ENCODE measurements at places on chromosomes 5 and 9.

- no peak for DNase-seq
Measured at GRCh38 chr5:33659526-33660169, 218.9 kb downstream of the TARS1 start.

GRCh38 chr9:120372040-120372439 lies 207.9 kb downstream of the CDK5RAP2 start:
- DNase-seq: no peak

- no peak for DNase-seq
Measured at GRCh38 chr5:117095346-117096332, 521.0 kb upstream of the SEMA6A start.

DNA sequence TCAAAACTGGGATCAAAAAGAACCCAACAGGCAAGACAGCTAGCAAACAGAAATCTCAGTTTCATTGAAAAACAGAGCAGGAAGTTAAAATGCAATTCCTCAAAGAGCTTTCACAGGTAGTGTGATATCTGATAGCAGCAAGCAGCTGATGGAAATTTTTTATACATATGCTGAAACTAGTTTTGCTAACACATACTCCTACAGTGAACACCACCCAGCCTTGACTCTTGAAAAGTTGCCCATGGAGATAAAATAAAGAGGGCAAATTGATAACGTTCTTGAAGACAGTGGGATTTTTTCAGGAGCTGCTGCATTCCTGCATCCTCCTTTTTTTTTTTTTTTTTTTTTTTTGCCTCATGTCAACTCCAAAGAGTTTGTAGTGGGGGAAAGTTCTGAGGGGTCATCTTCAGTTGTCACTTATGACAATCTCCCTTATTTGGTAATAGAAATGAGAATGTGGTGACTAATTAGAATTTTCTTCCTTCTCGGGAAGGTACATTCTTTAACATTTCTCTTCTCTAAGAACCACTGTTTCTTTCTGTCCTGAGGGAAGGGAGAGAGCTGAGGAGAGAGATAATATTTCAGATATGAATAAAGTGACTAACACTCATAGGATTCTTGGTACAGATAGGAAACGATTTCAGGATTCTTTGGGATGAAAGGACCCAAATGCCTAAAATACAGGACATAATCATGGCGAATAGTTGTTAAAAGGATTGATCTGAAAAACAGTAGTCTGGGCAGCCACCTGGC lies 24.6 kb downstream of the SH3RF2 start:
- DNase-seq: no peak

DNA sequence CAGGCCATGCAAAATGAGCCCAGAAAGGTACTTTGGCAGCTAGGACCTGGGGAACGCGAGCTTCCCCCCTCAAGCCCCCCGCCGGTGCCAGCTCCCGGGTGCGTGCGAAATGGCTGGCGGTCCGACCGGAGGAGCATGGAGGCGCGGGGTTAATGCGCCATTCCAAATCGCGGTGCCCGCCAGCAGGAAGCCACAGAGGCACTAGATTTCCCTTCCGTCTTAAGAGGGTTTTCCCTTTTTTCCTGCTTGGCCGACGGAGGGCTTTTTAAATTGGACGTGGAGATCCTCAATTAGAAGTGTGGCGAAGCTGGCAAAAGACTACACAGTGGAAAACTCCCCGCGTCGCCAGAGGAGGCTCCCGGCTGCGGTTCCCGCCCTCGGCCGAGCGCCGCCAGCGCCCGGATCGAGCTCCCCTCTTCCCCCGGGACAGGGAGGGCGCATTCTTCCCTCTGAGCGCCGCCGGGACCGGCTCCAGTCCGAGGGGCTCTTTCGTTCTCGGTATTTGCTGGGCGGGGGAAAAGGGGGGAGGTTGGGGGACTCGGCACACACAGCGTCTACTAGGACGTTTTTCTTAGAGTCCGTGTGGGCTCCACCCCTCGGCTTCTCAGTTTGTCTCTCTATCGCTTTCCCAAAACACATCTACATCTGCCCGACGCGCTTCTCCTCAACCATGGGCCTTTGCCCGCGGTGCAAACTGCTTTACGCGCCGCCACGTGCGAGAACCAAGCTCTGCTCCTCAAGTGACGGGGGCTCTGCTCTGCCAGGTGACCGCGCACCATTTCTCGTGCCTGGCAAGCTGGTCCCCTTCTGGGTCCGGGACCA lies 3.0 kb downstream of the GDNF start:
- peak; percentile 51 for DNase-seq

GRCh38 chr5:159469496-159470372 lies 139.4 kb upstream of the IL12B start:
- DNase-seq: no peak

GRCh38 chr5:4019009-4019769 lies 423.6 kb downstream of the IRX1 start:
- no peak for DNase-seq

GRCh38 chr9:137891588-137892423 lies 14.2 kb downstream of the CACNA1B start:
- no peak for DNase-seq

GRCh38 chr5:53339962-53340540 lies 140.4 kb upstream of the FST start:
- no peak for DNase-seq

DNA sequence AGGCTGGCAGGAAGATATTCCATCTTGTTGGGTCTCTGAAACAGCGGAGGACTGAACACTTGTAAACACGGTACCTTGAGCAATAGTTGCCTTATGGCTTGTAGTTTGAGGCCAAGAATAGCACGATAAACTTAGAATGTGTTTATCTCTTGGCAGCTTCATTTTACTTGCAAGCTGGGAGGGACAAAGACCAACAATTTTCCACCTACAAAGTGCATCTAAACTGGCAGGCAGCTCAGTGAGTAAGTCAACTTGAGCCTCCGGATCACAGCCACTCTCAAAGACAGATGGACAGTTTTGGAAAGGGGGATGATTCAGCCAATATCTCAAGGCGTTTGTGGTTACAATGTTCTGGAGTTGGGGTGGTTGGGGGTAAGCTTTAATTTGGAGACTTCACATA lies 652.6 kb downstream of the CETN3 start:
- DNase-seq: peak; percentile 93

GRCh38 chr5:83184534-83184933 lies 107.2 kb downstream of the XRCC4 start:
- DNase-seq: no peak

- DNase-seq: no peak
Measured at GRCh38 chr5:157336423-157336744, 70.5 kb downstream of the CYFIP2 start.

DNA sequence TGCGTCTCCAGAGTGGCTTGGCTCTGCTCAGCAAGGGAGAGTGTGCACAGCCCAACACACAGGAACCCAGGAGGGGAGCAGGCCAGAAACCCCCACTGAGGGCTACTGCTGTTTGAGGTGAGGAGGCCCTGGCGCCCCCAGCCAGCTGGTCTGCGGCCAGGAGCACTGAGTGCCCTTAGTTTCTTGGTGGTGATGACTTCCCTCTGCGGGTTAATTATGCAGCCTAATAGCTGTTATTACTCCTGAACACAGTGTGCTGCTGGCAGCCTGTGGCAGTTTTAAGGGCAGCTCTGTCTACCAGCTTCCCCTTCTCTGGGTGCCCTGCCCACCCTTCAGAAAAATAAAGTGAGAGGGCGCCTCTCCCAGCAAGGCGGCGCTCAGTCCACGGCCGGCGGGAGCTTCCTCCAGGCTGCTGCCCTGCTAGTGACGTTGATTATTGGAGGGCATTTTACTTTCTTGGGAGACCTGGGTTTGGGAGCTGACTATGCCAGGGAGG lies 19.2 kb downstream of the GADD45G start:
- DNase-seq: peak; percentile 21

DNA sequence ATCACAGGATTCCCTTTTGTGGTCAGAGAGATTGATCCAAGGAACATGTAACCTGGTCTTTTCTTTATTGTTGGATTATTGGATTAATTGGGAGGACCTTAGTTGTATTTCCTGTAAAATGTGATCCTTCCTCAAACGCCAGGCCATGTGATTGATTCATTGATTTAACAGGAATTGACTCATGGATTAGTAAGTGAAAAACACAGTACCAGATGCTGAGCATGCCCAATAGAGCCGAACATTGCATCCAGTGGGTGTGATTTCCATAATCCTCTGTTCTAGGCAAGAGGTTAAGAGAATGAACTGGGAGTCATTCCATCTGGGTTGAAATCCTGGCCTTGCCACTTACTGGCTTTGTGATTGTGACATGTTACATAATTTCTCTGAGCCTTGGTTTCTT lies 522.3 kb downstream of the MAT2B start:
- DNase-seq: no peak

DNA sequence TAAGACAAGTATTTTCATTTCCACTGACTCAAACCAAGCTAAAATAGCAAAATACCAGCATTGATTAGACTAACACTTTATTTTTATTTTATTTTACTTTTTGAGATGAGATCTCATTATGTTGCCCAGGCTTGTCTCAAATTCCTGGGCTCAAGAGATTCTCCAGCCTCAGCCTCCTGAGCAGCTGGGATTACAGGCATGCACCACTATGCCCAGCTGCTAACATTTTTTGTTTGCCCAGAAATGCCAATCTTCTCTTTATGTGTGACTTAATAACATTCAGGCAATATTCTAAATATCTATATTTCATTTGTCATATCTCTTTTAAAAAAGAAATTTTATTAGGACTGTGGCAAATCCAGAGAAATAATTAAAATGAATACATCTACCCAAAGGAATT lies 55.0 kb downstream of the OXCT1 start:
- no peak for DNase-seq

- no peak for DNase-seq
Measured at GRCh38 chr9:111812337-111812736, 17.6 kb upstream of the SHOC1 start.

- peak; percentile 57 for DNase-seq
Measured at GRCh38 chr9:131349881-131350563, 43.9 kb upstream of the PRRC2B start.

DNA sequence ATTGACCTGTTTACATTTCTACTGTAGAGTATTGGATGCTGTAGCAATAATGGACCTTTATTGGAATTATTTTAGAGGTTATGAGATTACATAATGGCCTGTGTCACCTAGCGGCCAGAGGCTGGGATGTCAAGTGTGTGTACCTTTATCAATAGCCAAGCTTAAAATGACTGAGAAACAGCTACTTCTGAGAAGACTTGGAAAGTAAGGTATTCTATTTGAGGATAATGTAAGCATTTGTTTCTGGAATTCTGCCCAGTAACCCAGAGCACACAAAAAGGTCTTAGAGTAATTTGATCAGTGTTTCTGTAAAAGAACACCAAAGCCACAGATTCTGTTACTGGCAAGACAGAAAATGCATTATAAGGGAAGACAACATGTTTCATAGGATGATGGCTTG lies 116.8 kb downstream of the MACIR start:
- peak; percentile 31 for DNase-seq

GRCh38 chr9:122367774-122368460 lies 2.9 kb upstream of the PTGS1 start:
- DNase-seq: no peak
